Lung microvascular endothelial cell (primary cell): ENCODE measurements at places on chromosomes 6 and 20. TPM values are rescaled to one million over a fixed set of nuclear protein-coding genes. Genes with fewer than 3 reads are reported as not detected.

DNA sequence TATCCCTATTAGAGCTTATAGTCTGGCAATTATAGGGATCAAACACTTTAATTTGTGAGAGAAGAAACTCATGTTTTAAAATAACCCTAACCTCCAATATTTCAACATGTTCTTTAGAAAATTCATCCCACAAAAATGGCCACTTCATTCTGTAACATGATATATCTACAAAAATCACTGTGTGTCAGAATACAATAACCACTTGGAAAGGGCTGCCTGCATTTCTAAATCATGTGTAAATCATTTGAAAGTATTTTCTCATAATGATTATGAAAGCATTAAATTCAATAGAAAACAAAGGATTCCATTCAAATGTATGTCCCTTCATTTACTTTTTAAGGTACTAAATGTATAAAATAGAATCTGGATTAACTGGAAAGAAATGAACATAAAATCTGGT is 101.4 kb upstream of the NHSL1 start:
- peak; percentile 12 for DNase-seq

GRCh38 chr6:65760285-65760684 is 53.3 kb upstream of the EYS start:
- DNase-seq = no peak

- DNase-seq = peak; percentile 37
Observed at GRCh38 chr20:51221791-51222408, 199.0 kb upstream of the KCNG1 start.

GRCh38 chr6:41618598-41618997 is 19.7 kb upstream of the MDFI start:
- DNase-seq = no peak

GRCh38 chr6:3627501-3627900 is 124.0 kb downstream of the PXDC1 start:
- no peak for DNase-seq

DNA sequence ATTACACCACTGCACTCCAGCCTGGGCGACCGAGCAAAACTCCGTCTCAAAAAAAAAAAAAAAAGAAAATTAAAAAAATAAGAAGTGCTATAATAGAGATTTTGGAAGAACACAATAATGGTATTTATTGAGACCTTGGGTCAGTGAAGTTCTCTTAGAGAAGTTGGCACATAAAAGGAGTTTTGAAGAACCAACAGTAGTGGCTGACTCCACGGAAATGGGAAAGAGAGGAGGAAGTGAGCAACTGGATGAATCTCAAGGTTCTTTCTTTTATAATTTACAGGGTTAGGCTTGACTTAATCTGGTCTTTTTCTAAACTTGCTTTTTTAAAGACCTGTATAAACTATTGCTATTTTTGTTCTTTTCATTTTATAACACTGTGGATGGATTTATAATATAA is 52.8 kb downstream of the TOMM6 start:
- peak; percentile 44 for DNase-seq

- DNase-seq = no peak
Observed at GRCh38 chr20:62643521-62644043, 1.3 kb downstream of the SLCO4A1 start.

- no peak for DNase-seq
Observed at GRCh38 chr20:14896569-14896968, 559.2 kb upstream of the FLRT3 start.

GRCh38 chr6:68368845-68369244 is 266.2 kb upstream of the ADGRB3 start:
- no peak for DNase-seq

DNA sequence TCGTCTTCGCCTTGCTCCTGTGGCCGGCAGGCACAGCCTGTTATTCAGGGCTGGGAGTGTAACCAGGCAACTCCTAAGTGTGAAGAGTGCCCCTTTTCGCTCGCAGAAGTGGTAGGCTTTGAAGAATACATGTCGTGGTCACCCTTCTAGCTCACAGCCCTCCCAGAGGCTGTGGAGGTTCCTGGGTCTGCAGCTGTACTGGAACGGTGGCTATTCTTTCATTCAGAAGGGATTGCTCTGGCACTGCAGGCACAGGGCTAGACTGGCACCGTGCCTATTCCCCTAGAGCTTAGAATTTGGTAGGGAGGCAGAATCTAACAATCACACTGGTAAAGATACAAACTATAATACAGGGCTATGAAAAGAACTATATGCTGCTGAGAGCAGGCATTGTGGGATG is 1.1 kb upstream of the SRSF12 start:
- DNase-seq = no peak

- DNase-seq = no peak
Observed at GRCh38 chr20:24991897-24992486, 559 bp downstream of the APMAP start.

DNA sequence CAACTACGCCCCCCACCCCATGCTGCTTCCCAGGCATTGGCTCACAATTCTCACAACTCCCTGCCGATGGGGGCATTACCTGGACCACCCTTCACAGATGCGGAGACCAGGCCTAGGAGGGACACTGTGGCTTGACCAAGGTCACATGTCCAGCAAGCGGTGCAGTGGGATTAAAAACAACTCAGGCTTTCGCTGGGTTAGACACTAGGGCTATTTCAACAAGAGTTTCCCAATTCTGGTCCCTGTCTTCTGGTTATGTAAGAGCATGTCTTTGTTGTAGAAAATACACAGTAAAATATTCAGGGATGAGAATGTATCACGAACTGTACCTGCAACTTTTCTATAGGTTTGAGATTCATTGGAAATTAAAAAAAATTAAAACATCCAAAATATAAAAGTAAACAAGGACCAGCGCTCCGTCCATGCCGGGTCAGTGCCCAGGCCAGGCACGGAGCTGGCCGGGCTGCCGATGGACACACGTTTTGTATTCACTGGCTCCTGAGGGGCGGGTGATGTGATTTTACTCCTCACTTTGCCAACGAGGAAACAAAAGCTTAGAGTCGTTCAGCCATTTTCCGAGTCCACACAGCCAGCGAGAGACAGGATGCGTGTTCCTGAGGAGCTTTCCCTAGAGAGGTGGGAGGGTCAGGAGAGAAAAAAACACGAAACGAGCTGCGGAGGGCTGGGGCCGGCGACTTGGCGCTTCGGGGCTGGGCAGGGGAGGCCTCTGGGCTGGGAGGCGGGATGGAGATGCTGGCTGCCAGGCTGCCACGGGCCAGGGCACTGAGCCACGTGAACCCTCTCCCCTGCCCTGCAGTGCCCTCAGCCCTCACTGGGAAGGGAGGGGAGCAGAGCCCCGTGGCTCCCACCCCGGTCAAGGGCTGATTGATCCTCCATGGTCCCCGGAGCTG is 17.1 kb upstream of the VSTM2L start:
- no peak for DNase-seq

- DNase-seq = no peak
Observed at GRCh38 chr20:21968486-21968885, 263.0 kb downstream of the PAX1 start.

DNA sequence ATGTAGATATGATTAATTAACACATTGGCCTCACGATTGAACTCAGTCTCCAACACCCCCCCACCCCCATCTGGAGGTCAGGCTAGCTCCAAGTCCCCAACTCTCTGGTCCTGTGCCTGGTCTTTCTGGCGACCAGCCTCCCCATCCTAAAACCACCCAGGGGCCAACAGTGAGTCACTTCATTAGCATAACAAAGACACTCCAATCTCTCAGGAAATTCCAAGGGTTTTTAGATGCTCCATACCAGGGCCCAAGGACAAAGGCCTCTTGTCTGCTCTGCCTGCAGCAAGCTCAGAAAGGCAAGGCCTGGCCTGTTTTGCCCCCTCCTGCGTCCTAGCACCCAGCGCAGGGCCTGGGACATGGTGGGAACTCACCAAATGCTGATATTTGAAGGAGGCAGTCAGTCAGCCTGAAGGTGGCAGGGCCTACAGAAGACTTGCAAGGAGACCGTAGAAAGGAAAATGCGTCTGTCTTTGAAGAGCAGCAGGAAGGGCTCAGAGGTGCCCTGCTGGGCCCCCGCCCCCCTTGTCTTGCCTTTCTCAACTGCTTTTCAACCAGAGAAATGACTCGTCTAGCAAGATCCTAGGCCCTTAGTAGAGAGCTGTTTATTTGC is 184.7 kb downstream of the CDH4 start:
- no peak for DNase-seq

GRCh38 chr20:49753133-49753532 is 39.5 kb upstream of the B4GALT5 start:
- DNase-seq = no peak

- DNase-seq = peak; percentile 58
Observed at GRCh38 chr6:17397764-17398194, 4.4 kb downstream of the CAP2 start.

Gene E2F1
- 2.8 and 3.9 TPM in 2 replicates for total RNA-seq

Gene TMEM170B
- total RNA-seq = 1.1 and 2.0 TPM in 2 replicates

Gene PRSS35
- total RNA-seq = not detected in 2 replicates

Gene PHF1
- 5.4 and 9.7 TPM in 2 replicates for total RNA-seq

Gene APCDD1L
- under 0.01 TPM in 1 of 2 replicates, not detected in the other for total RNA-seq

Gene YIPF3
- 94.1 and 137 TPM in 2 replicates for total RNA-seq
